ENCODE measurements at places on chromosomes 7 and 10.

GRCh38 chr10:11667756-11668155 is 56.3 kb upstream of the USP6NL start:
- no peak for DNase-seq

DNA sequence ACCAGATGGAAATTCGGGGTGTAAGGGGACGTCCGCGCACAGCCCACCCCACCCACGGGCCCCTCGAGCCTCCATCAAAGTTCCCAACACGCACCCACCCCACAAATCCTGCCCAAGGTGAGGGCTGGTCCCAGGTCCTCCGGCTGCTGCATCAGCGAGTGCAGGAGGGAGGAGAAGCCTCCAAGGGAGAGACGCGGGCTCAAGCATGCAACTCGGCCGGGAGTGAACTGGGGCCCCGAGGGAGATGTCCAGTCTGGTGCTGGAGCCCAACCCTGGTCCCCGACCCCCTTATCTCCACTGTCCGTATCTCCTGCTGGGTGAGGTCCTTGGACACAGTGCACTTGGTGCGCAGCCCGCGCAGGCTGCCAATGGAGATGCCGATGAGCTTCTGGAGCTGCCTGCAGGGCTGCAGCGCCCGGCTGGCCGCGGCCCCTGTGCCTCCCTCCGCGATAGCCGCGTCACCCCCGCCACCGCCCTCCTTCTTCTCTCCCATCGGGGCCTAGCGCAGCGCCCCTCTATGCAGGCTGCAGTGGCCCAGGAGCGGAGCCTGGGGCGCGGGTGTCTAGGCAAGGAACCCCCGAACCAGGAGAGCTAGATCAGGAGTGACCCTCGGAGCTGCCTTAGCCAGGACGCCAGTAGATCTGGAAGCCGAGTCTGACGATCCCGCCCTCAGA is 489.2 kb downstream of the ZNF33B start:
- DNase-seq: no peak

- DNase-seq: no peak
Measured at GRCh38 chr10:73439055-73439454, 5.7 kb upstream of the MSS51 start.

DNA sequence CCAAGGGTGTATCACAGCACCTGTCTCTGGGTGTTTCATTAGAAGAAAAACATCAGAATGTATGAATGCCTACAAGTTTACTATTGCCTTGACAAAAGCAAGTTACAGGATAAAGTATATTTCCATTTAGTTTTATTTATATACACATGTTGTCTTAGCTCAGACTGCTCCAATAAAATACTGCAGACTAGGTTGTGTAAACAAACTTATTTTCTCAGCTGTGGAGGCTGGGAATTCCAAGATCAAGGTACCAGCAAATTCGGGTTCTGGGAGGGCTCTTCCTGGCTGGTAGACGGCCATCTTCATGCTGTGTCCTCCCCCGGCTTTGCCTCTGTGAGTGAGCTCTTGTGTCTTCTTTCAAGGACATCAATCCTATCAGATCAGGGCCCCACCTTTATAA is 77.1 kb upstream of the UNC5B start:
- no peak for DNase-seq

GRCh38 chr7:71682841-71683781 is 551.2 kb downstream of the GALNT17 start:
- DNase-seq: no peak

DNA sequence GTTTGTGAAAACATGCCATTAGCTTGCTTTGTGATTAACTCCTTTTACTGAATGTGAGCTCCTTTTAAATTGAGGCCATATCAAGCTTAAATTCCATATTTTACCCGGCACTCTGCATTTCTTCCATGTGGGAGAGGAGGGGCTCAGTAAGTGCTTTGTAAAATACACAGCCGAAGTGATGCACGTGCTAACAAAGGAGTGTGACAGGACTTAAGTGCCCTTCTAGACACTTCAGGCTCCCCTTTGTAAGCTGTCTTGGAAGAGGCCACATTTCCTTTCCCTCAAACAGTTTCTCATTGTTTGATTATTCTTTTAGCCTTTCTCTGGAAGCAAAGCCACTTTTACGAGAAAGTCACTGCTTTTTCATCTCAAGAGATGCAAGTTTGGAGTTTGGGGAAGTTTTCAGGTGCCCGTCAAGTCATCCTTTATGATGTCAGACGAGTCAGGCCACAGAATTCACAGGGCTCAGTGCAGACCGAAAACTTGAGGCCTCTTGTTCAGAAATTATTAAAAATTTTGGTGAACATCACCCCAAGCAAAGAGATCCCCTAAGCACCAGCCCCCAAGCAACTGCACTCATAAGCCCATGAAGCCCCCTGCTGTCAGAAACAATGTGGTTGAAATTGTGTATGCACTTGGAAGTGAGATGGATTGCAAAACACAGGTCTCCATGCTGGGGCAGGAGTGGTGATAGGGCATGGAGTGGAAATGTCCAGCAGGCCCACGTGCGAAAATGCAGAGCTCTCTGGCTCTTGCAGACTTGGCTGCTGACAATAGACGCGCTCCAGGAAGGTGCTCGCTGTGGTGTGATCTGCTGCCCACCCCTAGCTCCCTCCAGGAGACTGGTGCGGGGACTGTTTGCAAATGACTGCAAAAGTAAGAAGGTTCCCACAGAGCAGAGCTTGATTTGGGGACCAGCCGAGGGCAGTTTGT is 11.5 kb downstream of the IKZF1 start:
- no peak for DNase-seq

DNA sequence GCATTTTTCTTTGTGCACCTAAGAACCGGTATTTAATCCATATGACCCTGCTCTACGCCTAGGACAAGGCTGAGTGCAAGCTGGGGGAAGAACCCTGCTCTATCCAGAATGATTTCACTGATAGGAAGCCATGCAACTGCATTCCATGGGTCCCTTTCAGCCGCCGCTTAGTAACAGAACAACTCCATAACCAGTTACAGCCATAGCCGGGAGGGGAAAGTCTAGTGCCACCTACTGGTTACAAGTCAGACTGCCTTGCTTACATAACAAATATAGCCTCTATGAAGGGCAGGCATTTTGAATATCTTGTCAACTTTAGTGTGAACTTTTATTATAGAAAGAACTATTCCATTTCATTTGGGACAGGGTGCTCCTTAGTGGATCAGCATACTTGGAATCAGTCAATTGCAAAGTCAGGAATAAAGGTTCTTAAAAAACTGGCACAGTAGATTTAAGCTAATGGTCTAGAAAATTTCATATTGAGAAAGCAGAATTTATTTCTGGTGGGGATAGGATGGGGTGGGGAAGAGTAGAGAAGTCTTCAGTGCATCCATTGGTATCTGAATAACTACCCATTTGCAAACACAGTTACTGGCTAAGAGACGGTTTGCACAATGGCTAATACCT is 521.7 kb downstream of the ADRA2A start:
- no peak for DNase-seq

- no peak for DNase-seq
Measured at GRCh38 chr10:31912898-31913850, 15.5 kb downstream of the ARHGAP12 start.

DNA sequence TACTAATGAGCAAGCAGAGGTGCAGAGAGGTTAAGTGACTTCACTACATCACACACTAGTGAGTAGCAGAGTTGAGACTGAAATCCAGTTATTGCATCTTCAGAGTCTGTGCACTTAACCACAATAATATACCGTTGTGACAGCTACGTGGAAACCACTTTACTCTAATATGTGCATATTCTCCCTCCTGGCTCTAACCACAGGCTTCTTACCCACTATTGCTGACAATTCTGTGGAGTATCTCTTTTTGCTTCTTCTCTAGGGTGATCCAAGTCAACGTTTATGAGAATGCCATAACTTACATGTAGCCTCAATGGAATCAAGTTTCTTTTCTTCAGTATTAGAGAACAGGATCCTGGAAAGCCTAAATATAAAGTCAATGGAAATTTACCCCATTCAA is 64.2 kb upstream of the MEOX2 start:
- no peak for DNase-seq

GRCh38 chr10:114042895-114043531 is 653 bp upstream of the ADRB1 start:
- no peak for DNase-seq

Data from NCI-H2081 treated with DMSO at 0.1 percent for 48 hours (cell line).